Fibroblast of skin of scalp (primary cell): ENCODE measurements at places on chromosomes 1 and 21.
A peak's percentile ranks its signal among the peaks of the same experiment; 100 is the strongest.

GRCh38 chr1:60265560-60266535 is 192.3 kb upstream of the C1orf87 start:
- DNase-seq: peak; percentile 62

GRCh38 chr1:57258557-57259325 is 165.1 kb downstream of the DAB1 start:
- no peak for DNase-seq

GRCh38 chr1:184940694-184941409 is 33.5 kb downstream of the NIBAN1 start:
- DNase-seq: no peak

GRCh38 chr21:33036430-33037162 is 10.9 kb downstream of the OLIG2 start:
- peak; percentile 50 for DNase-seq

DNA sequence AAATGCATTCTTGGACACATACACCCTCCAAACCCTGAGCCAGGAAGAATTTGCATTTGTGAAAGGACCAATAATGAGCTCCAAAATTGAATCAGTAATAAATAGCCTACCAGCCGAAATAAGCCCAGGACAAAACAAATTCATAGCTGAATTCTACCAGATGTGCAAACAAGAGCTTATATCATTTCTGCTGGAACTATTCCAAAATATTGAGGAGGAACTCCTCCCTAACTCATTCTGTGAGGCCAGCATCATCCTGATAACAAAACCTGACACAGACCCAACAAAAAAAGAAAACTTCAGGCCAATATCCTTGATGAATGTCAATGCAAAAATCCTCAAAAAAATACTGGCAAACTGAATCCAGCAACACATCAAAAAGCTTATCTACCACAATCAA is 6.7 kb downstream of the SPRR2E start:
- no peak for DNase-seq

DNA sequence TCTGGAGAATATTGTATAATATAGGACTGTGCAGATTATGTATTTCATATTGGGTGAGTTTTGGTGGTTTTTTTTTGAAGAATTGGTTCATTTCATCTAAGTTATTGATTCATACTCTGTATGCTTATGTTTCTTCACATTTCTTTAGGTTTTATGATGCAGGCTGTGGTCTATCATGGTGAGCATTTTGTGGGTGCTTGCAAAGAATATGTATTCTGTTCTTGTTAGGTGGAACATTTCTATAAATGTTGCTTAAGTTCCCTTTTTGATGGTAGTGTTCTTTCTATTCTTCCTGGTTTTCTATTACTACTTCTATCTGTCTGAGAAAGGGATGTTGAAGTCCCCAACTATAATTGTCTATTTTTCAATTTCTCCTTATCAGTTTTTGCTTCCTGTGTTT is 42.6 kb downstream of the PKN2 start:
- no peak for DNase-seq

GRCh38 chr1:96934282-96934681 is 212.7 kb downstream of the PTBP2 start:
- no peak for DNase-seq

DNA sequence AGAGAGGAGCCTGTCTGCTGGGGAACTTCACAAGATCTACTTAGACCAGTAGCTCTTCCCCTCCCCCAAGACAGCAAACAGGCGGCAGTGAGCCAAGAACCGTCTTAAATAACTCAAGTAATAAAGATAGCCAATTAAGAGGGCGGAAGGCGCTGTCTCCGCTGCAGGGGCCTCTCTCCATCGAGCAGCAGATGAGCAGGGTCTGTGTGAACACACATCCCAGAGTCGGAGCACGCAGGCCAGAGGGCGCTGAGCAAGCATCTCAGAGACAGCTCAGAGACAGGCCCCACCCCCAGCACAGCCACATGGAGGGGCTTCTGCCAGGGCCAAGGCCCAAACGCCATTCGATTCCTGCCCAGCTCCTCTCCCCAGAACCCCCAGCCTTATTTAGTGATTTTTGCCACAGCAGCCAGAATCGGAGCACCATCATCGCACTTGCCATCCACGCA is 11.1 kb downstream of the IFFO2 start:
- peak; percentile 78 for DNase-seq

DNA sequence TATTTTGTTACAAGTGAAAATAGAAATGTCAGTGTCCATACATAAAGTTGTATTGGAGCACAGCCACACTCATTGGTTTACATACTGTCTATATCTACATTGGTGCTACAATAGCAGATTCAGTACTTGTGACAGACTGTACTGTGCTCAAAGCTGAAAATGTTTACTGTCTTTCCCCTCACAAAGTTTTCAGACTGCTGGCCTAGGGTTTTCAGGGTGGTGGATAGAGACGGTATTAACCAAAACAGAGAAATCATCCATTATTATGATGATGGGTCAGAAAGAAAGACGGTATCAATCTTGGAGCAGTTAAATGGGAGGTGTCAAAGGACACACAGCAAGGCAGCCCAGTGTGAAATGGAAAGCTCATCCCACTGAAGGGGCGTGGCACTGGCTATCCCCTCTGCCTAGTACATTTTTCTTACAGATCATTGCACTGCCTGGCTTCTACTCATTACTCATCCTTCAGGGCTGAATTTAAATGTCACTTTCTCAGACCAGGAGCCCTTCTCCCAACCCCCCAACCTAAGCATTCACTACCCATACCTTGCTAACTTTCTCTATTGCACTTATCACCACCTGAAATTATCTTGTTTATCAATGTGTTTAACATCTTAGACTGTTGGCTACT is 10.2 kb downstream of the JAK1 start:
- peak; percentile 64 for DNase-seq

GRCh38 chr1:22673486-22674409 is 20.7 kb downstream of the C1QB start:
- peak; percentile 54 for DNase-seq

DNA sequence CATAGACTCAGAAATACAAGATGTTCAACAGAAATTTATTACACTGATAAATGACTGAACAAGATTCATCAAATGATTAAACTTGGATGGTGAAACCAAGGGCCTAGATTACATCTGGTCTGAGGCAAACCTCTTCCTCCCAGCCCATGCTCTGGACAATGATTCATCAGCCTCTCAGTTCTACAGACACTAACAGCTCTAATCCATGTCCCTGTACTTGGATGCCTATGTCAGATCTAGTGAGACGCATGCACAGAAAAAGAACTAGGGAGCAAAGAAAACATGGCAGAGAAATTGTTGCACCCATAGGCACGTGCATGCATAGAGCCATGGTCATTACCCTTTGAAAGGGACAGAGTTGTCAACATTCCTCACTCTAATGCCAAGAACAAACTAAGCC is 250.1 kb downstream of the KCNH1 start:
- DNase-seq: peak; percentile 80

- no peak for DNase-seq
Measured at GRCh38 chr1:179516976-179517705, 58.6 kb downstream of the NPHS2 start.

- DNase-seq: peak; percentile 57
Measured at GRCh38 chr1:163410073-163410999, 88.6 kb downstream of the NUF2 start.

- DNase-seq: no peak
Measured at GRCh38 chr21:18252256-18252655, 7.6 kb downstream of the CHODL start.

- DNase-seq: peak; percentile 6
Measured at GRCh38 chr1:56639211-56639610, 5.9 kb upstream of the PRKAA2 start.

DNA sequence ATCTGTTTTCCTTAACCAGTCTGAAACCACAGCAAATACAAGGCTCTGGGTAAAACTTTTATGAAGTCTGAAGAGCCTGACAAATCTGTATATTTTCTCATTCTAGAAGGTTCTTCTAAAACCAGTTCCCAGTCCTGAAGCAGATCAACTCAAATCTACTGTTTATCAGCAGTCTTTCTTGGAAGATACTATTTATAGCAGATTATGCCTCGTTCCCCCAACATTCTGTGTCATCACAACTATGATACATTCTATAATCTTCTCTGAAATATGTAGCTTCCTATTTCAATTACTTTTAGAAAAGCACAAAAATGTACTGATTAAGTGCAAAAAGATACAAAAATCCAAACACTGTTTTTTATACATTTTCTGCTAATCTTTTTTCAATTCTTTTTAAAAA is 67.5 kb downstream of the NIBAN1 start:
- peak; percentile 55 for DNase-seq

DNA sequence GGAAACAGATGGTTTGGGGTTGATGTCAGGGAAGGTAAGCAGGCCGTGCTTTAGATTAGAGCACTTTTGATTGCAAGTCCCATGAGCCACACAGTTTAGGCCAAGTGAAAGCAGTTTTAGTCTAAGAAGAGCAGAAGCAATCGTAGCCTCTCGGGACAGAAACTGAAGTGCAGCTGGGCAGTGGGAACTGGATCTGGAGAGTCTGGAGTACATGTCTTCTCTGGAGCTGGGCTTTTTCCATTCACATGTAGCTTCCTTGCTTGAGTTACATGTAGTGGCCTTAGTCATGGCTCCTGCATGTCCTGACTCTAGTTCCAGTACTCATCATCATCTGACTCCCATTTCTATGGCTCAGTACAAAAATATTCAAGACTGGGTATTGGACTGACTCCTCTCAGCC is 16.7 kb downstream of the CAMTA1 start:
- no peak for DNase-seq

GRCh38 chr1:94094469-94095111 is 26.4 kb downstream of the ABCA4 start:
- DNase-seq: peak; percentile 80

DNA sequence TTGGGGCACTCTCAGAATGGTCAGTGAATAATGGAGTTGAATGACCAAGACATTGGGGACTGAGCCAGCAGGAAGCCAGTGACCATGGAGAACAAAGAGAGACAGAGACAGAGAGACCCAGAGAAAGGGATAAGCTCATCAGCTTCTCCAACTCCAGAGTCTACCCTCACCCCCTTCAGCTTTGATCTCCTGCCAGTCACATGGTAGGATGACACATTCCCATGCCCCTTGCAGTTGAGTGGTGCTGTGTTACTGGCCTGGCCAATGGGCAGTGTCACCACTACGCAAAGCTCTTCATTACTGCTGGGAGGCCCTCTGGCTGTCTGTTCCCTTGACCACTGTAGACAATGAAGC is 643.5 kb downstream of the AJAP1 start:
- no peak for DNase-seq

- peak; percentile 7 for DNase-seq
Measured at GRCh38 chr1:96559181-96559580, 162.4 kb upstream of the PTBP2 start.
